AG04449 (cell line): ENCODE measurements at places on chromosomes 2 and 18.

DNA sequence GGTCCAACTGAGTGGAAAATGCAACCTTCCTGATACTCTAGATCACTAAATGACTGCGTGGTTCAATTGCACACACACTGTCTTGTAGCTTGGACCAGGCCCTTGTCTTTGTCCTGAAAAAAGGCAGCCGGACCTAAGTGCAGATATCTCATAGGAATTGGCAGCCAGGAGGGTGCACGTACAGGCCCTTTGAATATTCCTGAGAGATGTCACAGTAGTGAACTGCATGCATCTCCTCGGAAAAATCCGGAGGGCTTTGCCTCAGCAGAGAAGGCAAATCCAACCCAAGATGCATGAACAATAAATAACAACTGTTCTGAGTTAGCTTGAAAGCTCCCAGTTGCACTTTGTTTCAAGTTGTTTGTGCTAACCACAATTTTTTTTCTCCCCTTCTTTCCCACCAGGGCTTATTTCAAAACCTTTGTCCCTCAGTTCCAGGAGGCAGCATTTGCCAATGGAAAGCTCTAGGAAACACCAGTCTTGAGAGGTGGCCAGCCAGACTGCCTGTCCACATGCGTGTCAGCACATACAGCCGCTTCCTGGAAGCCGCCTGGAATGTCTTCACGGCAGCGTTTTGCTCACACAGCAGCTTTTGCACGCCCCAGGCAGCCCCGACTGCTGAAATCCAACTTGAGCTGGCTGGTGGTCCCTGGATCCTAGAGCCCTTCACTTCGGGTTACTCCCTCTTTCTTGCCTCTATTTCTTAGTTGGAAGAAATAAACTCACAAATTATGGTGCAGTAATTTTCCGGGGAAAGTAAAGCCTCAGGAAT, 54.4 kb upstream of the FOSL2 start:
- peak; percentile 63 for DNase-seq

- no peak for DNase-seq
These were observed 377.8 kb upstream of the SMIM21 start for GRCh38 chr18:75805265-75805664.

DNA sequence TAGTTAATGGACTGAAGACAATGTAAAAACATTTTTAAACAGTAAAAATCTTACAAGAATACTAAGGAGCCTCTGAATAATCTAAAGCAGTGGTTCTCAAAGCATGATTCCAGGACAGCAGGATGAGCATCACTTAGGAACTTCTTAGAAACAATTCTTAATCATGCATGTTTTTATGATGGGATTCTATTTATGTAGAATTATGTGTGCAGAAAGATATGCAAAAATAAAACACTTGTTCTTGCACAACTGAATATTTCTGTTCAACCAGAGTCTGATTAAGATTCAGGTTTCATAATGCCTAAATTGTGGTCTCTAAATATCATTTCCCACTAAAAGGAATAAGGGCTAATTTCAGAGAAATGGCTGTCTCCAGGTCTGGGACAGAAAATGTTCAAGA, 69.2 kb upstream of the MTIF2 start:
- peak; percentile 47 for DNase-seq

DNA sequence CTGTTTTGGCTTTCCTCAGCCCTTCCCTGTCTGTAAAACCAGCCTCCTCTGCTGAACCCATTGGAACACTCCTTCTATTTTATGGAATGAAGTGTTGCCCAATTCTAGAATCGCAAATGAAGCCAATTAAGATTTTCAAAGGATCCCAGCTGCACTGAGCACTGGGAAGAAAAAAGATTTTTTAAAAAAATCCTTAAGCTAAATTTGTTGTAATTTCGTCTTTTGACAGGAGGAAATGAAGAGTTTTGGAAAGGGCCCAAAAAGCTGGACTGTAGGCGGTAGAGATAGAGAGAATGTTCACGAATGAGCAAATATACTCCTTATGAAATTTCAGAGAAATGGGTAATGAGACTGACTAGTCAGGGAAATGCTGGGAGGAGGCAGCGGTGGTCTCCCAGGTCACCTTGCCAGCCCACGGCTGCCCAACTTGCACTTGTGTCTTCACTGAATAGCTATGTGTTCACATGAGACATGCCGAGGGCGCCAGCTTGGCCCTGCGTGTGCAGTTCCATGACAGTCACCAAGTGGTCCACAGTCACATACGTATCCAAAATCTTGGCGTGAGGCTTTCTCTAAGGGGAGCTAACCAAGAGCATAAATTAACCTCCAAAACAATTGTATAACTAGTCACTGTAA, 69.9 kb downstream of the SGPP2 start:
- no peak for DNase-seq

DNA sequence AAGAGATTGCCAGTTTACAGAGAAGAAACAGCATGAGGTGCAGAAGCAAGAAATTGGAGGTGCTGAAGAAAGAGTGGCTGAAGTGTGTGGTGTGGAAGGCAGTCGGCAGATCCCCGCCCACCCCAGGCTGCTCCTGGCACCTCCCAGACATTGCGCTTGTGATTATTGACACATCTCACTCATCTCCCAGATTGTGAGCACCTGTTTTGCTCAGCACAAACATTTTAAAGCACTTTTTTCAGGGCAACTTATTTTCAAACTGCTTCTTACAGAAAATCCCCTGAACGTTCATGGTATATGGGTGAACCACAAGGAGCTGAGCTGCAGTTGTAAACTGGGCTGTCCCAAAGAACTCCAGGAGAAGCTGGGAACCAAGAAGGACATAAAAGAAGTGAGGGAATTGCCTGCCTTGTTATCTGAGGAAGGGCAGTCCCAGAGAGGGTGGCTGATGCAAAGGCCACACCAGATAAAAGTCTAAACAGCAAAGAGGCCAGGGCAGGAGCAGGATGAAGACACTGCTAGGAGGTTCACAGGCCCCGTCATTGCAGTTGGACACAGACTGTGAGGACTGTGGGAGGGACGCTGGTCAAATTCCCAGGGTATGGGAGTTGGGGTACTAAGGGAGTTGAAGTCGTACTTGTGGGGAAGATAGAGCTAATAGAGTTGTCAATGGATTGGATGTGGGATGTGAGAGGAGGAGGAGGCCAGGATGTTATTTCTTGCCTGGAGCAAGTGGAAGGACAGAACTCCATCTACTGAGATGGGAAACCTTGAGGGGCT, 65.1 kb downstream of the INPP4A start:
- DNase-seq: no peak

DNA sequence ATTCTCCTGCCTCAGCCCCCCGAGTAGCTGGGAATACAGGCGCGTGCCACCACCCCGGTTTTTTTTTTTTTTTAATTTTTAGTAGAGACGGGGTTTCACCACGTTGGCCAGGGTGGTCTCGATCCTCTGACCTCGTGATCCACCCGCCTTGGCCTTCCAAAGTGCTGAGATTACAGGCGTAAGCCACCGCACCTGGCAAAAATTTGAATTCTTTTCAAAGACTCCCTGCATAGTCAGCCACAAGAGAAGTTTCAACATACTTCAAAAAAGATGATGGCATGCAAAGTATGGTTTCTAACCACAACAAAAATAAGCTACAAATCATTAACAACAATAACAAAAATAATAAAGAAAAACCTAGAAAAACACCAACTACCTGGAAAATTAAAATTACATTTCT, 22.0 kb downstream of the HYCC2 start:
- no peak for DNase-seq
